ENCODE measurements at places on chromosomes 1 and 21.

DNA sequence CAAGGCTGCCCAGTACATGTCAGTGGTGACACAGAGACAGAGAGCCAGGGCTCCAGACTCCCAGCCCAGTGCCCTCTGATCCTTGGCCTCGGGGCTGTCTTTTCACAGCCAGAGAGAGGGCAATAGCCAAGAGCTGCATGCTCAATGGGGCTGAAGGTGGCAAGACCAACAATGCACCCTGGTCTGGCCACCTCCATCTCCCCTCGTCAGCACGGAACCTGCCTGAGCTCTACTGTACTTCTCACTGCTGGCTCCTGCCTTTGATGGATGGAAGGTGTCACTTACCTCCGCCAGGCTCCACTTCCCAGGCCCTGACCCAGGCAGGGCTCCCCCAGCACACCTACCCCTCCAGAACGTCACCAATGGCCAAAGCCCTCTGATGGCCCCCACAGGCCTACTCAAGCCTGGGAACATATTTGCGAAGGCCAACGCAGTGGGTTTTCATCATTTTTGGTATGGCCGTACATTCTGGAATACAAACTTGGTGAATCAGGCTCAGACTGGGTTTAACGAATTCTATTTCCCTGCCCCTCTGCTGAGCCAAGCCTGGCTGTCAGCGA lies 88.1 kb downstream of the DMRTB1 start:
- no peak for DNase-seq

- no peak for DNase-seq
These were observed 16.9 kb upstream of the CDC14A start for GRCh38 chr1:100335436-100335835.

- peak; percentile 89 for DNase-seq
These were observed 26.1 kb downstream of the UBE2T start for GRCh38 chr1:202315576-202316168.

GRCh38 chr21:41801321-41802197 lies 34.7 kb upstream of the RIPK4 start:
- no peak for DNase-seq

- DNase-seq, result no peak
These were observed 6.8 kb downstream of the PSMB4 start for GRCh38 chr1:151406176-151406575.

DNA sequence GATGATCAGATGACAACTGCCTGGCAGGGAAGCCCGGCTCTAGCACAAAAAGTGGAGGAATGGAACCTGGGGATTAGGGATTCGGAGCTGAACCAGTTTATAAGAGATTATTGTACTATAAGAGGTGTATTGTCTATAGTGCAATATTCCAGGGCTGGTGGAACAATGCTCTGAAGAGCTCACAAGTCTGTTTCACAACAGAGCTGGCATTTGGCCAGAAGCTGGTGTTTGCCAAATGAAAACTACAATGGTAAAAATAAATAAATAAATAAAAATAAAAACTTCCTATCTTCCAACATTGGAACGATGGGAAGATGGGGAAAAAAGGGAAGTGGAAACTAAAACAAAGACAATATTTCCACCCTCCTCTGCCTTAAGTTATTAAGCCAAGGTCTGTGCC lies 73.5 kb downstream of the CHODL start:
- no peak for DNase-seq

DNA sequence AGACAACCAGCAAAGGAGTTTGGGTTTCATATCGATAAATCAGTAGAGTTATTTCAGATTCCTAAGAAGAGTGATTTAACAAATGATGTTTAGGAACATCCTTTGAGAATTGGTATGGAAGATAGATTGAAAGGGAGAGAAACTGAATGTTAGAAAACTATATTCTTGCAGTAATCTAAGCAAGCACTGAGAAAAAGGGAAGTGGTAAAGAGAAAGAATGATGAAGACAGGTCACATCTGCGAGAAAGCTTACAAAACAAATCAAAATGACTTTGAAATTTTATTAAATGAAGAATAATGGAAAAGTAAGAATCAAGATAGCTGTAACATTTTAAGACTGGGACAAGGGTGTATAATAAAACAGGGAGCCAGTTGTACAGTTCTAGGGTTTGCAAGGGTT lies 177.0 kb downstream of the HS2ST1 start:
- DNase-seq, result no peak

GRCh38 chr1:236862615-236863211 lies 67.6 kb downstream of the MTR start:
- no peak for DNase-seq

GRCh38 chr1:223041481-223041880 lies 101.6 kb downstream of the TLR5 start:
- DNase-seq, result peak; percentile 73

DNA sequence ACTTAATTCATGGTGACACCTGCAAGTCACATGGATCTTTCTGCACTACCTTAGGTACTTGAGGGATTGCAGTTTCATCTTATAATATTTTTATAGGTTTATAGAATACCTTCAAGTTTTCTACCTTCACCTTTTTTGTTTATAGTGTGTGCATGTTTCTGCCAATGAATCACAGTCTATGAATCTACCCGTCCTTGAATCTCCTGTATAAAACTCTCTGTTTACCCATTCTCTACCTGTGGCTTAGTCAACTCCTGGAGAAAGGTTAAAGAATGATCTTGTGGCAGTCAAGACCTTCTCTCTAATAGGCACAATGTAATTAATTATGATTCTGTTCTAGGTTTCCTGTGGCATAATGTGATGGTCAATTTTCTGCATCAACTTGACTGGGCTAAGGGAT lies 3.2 kb upstream of the GSTM2 start:
- no peak for DNase-seq

GRCh38 chr1:179589509-179589908 lies 2.1 kb upstream of the TDRD5 start:
- DNase-seq, result no peak

DNA sequence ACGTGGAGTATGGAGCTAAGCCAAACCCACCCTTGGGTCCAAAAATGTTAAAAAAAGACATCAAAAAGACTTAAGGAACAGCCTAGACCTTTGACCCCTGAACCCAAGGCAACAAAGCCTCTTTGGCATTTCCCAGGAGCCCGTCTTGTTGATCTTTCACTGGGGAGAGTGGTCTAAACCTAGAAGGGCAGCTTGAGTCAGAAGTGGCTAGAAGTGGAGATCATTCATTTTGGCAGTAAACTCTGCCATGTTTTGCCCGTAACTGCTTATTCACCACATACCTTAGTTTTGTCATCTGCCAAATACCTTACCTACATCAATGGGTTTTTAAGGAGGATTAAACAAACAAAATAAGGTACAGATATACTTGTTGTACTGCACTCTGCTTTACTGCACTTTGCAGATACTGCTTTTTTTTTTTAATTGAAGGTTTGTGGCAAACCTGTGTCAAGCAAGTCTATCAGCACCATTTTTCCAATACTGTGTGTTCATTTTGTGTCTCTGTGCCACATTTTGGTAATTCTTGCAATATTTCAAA lies 1.7 kb upstream of the CTSE start:
- DNase-seq, result no peak

GRCh38 chr1:27686223-27686990 lies 14.4 kb upstream of the IFI6 start:
- no peak for DNase-seq

DNA sequence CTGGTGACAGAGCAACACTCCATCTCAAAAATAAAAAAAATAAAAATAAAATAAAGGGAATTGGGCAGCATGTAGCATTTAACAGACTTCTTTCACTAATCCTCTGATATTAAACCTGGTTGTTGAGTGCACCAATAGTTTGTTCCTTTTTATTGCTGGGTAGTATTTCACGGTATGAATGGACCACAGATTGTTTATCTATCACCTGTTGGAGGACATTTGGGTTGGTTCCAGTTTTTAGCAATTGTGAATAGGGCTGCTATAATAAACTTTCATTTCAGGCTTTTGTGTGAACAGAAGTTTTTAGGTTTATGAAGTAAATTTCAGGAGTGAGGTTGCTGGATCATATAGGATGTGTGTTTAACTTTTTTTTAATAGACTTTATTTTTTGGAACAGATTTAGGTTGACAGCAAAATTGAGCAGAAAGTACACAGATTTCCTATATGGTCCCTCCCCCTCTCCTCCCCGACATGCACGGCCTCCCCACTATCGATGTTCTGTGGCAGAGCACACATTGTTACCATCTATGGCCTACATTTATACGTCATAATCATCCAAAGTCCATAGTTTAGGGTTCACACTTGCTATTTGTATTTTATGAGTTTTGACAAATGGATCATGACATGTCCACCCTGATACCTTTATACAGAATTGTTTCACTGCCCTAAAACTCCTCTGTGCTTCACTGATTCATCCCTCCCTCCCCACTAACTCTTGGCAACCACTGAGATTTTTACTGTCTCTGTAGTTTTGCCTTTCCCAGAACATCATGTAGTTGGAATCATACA lies 66.1 kb upstream of the TMPRSS2 start:
- DNase-seq, result no peak

GRCh38 chr1:162175379-162176081 lies 106.0 kb downstream of the NOS1AP start:
- DNase-seq, result no peak

DNA sequence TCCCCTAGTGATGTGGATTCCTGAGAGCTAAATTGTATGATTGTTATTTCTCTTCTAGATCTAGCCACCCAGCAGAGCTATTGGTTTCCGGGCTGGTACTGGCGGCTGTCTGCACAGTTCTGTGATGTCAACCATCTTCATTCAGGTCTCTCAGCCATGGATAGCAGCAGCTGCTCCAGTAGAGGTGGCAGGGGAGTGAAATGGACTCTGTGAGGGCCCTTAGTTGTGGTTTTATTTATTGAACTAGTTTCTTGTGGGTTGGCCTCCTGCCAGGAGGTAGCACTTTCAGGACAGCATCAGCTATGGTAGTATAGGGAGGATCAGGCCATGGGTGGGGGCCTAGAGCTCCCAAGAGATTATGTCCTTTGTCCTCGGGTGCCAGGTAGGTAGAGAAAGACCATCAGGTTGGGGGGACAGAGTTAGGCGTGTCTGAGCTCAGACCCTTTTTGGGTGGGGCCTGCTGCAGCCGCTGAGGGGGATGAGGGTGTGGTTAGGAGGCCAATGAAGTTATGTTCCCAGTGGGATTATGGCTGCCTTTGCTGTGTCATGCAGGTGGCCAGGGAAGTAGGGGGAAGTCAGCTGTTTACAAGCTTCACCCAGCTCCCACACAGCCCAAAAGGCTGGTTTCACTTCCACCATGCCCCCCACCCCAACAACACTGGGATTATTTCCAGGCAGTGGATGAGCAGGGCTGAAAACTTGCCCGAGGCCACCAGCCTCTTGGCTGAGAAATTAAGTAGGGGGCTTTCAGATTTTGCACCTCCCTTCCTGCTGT lies 55.1 kb upstream of the RGS4 start:
- DNase-seq, result no peak

GRCh38 chr1:162373541-162374260 lies 3.0 kb downstream of the SPATA46 start:
- DNase-seq, result no peak

DNA sequence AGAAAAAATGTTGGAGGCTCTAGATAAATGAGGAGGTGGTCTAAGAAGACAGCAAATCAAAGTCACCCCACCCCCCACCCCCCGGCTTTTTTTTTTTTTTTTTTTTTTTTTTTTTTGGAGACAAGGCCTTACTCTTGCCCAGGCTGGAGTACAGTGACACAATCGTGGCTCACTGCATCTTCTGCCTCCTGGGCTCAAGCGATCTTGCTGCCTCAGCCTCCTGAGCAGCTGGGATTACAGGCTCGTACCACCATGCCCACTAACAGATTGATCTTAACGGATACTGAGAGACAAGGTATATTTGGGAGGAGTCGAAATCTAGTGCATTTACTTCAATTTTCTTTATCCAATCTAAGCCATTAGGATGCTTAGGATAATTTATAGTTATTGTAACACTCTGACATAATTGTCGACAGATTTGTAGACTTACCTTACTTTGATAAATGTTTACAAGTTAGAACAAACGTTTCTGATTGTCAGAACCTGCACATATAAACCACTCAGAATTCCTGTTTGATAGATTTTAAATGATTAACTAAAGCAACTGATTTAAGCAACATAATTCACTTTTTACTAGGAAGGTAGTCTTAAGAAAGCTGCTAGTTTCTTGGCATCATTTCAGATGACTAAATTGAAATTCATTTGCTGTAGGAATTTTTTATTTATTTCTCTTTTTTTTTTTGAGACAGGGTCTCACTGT lies 33.7 kb upstream of the NBL1 start:
- no peak for DNase-seq

GRCh38 chr21:26394341-26394740 lies 178.7 kb downstream of the CYYR1 start:
- no peak for DNase-seq

DNA sequence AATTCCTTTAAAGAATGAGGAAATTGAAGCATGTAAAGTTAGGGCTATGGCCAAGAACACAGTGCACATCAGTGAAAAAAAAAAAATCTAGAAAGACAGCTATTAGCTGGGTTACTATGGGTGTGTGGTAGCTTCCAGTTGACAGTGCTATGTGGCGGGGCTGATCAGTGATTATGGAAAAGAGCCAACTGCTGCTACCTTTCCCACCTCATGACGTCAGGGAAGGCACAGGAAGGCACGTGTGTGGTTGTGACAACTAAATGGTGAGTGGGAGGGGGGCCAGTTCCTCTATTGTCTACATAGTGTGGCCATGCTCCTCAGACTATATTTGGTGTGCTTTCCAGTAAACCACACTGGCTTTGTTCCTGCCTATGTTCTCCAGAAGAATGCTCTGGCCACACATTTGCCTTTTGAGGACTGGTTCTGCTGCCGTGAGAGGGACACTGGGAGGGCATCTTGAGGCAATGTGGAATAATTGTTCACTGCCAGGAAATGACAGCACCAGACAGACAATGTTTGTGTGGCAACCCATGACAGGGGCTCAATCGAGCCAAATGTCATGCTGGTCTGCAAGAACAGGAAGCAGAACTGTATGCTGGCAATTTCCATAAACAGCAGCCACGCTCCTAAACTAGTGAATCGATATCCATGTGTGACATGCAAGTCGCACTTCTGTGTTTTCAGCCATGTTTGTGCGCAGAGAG lies 3.0 kb upstream of the SDE2 start:
- DNase-seq, result peak; percentile 46

DNA sequence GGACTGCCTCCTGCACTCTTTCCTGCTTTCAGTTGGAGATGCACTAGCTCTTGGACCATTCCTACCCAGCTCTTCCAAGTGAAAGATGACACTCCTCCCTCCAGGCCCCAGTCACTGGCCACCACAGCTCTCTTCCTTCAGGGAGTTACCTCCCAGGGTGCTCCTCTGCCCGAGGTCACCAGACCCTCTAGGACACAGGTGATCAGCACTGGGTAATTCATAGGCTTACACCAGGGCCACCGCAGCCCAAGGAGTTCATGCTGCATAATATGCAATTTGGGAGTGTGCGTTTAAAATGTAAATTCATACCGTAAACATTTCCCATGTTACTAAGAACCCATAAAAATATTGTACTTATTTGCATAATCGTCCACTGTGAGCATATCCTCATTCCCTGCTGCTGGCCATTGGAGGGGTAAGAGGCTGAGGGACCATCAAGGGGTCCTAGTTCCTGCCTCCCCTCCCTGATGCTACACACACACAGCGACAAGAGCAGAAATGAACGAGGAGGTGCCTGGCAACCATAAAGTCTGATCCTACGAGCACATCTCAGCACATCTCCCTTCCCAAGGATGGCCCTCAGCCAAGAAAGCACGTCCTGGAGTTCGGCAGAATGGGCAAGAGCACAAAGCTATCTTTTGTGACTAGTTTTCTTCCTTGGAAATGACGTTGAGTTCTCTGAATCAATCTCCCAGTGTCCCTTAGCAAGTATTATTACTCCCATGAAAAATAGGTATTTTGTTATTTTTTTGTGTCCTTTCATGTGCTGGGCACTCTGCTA lies 222.9 kb upstream of the RAB4A start:
- no peak for DNase-seq
